ENCODE measurements at places on chromosomes 16 and 17. TPM values are rescaled to one million over a fixed set of nuclear protein-coding genes. Genes with fewer than 3 reads are reported as not detected.

Gene ZDHHC1
- total RNA-seq: 4.6 TPM

Gene TP53TG3C
- total RNA-seq: not detected

Gene GPS2
- 38.5 TPM for total RNA-seq

Gene MRPS23
- 27.7 TPM for total RNA-seq

Gene KRT16
- not detected for total RNA-seq

Gene CLDN6
- total RNA-seq: 1.2 TPM
